ENCODE measurements at places on chromosomes 16 and 17.

DNA sequence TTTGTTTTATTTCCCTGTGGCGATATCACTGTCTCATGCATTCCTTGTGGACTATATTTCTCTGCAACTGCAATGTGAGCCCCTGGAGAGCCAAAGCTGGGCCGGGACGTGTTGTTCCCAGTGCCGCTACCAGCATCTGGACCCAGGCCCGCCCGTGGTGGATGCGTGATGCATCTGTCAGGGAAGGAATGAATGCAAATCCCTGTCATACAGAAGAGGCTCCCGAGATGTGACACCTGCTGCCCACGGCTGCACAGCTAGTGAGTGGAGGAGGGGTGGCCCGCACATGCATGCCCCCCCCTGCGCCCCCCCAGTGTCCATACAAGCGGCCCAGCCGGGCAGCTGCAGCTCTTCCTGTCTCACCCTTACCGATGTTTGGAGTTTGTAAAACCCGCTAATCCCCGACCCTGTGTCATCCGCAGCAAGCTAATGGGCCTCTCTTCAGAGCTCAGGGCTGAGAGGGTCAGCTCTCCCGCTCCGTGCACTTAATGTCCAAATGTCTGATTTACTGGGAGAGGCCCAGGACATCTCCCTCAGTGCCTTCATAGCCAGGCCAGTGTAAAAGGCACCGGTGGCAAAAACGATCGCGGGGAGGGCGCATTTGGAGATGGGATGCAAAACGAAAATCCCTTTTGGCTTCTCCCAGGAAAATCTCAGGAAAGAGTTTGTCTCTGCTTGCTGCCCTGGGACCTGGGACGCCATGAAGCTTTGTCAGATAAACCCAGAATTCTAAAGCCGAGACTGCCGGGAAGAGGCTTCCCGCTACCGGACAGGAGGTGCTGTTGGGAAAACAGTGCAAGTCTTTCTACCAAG lies 91.8 kb downstream of the FOXL1 start:
- DNase-seq: no peak

- no peak for DNase-seq
Measured at GRCh38 chr17:81433656-81434055, 38.4 kb downstream of the BAHCC1 start.

DNA sequence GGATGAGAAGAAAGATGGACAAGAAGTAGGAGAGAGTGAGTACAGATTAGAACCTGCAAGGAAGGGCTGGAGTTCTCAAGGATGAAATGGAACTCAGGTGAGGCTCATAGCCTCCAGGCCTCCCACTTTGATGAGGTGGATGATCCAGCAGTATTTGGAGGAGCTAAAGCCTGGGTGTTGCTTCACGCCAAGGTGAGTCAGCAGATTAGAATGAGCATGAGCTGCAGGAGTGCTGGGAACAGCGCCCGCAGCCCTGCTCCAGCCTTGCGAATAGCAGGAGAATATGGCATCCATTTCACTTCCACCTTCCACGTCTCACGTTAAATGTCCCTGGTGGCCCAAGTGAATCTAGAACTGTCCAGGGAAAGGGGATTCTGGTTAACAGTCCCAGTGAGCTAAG lies 94.4 kb upstream of the CPHXL start:
- DNase-seq: no peak

GRCh38 chr17:59311051-59311468 lies 20.4 kb upstream of the YPEL2 start:
- DNase-seq: peak; percentile 18

DNA sequence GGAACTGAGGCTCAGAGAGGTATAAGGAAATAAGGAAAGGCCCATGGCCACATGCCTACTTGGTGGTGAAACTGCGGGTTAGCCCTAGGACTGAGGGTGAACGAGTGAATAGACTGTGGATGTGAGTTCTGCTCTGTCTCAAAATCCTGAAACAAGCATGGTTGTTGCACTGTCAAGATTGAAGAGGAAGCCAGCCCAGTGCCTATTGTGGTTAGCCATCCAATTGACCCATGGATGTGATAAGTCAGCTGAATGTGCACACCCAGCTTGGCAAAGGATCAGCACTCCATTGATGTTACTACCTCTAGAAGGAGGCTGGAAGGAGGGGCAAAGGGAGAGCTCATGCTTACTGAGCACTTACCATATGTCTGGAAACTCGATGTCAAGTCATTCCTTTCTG lies 4.5 kb downstream of the TMEM114 start:
- no peak for DNase-seq

DNA sequence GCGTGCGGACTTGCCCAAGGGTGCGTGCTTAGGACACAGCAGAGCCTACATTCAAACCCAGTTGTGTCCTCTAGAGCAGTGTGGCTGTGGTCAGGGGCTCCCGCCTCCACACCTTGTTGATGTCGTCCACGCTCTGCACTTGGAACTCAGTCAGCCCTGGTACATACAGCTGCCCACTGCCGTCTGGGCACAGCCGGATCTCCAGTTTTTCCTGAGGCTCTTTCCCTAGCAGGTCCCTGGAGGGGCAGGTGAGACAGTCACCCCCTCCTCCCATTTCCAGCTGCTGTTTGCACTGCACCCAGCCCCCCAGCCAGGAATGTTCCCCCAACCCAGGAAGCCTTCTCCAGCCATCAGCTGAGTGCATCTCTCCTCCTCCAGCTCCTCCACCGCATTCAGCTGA lies 25.7 kb downstream of the KATNB1 start:
- DNase-seq: no peak

DNA sequence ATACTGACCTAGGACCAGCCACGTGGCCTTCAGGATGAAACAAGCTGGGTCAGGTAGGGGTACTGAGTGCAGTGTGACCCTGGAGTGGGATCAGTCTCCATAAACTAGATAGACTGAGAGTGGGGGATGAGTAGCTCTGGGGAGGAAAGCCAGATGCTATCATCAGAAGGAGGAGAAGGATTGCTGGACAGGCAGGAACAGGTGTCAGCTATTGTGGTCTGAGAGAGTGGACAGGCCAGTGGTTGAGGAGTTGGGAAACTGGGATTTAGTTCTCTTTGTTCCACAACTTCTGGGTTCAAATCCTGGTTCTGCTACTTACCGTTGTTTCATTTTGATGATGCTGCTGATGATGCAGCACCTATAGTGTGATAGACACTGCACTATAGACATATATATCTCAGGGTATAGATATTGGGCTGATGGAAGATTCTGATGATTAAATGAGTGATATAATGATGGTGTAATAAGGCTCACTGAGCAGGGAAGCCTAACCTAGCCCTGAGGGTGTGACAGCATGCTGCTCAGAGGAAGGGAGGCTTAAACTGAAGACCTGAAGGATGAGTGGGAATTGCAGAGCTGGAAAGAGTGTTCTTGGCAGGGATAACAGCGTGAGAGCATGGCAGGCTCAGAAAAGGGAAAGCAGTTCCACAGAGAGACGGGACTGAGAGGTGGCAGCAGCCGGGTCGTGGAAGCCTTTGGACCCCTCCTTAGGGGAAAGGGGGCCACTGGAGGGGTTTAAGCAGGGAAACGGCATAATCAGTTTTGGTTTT lies 66.0 kb downstream of the SNX20 start:
- DNase-seq: no peak

- DNase-seq: no peak
Measured at GRCh38 chr17:72529386-72529785, 408.6 kb downstream of the SOX9 start.

GRCh38 chr16:69889295-69889964 lies 61.7 kb upstream of the CLEC18A start:
- DNase-seq: no peak

- DNase-seq: peak; percentile 54
Measured at GRCh38 chr16:1494129-1494640, 1.0 kb downstream of the TELO2 start.

DNA sequence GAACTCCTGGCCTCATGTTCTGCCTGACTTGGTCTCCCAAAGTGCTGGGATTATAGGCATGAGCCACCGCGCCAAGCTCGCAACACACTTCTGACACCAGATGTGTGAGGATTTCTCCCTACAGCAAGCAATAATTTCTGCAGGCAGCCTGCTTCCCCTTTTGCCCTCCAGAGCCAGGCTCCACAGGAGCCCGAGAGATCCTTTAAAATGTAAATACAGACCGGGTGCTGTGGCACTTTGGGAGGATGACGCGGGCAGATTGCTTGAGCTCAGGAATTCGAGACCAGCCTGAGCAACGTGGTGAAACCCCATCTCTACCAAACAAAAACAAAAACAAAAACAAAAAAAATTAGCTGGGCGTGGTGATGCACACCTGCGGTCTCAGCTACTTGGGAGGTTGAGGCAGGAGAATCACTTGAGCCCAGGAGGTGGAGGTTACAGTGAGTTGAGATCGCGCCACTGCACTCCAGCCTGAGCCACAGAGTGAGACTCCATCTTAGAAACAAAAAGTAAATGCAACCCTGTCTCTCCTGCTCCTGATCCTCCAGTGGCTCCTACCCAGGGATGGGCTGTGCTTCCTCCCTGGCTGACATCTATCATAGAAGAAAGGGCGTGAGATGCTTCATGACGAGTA lies 14.7 kb downstream of the C16orf96 start:
- peak; percentile 81 for DNase-seq

GRCh38 chr16:82643936-82644630 lies 17.3 kb downstream of the CDH13 start:
- peak; percentile 23 for DNase-seq
